ENCODE measurements at places on chromosomes 4 and X.

- peak; percentile 88 for DNase-seq
These were observed 13.1 kb upstream of the PRDM8 start for GRCh38 chr4:80184053-80184824.

- DNase-seq = no peak
These were observed 2.0 kb upstream of the SOD3 start for GRCh38 chr4:24793219-24794005.

GRCh38 chr4:126778348-126778747 is 854.4 kb upstream of the INTU start:
- no peak for DNase-seq

- DNase-seq = no peak
These were observed 945.5 kb upstream of the AGA start for GRCh38 chr4:178387756-178388155.

DNA sequence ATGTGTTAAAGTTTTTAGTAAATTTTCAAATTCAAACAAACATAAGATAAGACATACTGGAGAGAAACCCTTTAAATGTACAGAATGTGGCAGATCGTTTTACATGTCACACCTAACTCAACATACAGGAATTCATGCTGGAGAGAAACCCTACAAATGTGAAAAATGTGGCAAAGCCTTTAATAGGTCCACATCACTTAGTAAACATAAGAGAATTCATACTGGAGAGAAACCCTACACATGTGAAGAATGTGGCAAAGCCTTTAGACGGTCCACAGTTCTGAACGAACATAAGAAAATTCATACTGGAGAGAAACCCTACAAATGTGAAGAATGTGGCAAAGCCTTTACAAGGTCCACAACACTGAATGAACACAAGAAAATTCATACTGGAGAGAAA is 32.8 kb downstream of the ZNF595 start:
- DNase-seq = no peak

- DNase-seq = no peak
These were observed 565.8 kb downstream of the GRXCR1 start for GRCh38 chr4:43458293-43458692.

GRCh38 chr4:108215055-108215454 is 46.3 kb upstream of the LEF1 start:
- DNase-seq = no peak

DNA sequence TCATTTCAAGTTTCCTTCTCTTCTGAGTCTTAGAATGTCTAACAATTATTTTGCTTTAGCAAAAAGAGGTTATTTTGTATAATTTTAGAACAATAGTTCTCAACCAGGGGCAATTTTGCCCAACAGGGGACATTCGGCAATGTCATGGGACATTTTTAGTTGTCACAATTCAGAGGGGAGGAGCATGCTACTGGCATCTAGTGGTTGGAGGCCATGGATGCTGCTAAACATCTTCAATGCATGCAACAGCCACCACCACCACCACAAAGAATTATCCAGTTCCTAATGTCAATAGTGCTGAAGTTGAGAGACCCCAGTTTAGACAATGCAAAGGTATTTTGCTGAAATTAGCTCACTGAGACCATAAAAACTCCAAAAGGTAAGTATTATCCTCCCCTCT is 122.5 kb downstream of the ARHGAP6 start:
- no peak for DNase-seq

DNA sequence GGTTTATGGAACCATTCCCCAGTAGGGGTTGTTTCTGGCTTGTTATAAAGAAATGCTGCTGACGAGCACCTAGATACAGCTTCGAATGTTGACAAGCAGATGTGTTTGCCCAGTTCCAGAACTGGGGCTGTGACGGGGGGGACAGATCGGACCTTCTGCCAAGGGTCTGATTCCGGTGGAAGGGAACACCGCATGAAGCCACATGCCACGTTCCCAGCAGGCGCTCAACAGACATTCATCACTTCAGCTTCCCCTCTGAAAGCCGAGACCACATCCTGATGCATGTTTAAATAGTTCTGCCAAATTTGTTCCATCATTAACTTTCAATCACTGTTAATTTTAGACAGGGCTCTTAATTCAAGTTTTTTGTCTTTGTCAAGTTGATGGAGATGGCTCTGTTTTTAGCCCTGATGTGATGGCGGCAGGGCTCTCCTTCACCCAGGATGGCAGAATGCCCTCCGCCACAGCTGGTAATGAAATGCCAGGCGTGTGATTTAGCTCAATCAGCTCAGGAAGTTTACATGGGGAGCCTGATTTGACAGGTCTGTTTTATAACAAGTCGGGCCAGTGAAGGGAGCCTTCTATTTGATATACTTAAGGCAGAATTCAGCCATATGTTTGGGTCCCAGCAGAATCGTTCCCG is 57.4 kb downstream of the PSAPL1 start:
- DNase-seq = no peak

DNA sequence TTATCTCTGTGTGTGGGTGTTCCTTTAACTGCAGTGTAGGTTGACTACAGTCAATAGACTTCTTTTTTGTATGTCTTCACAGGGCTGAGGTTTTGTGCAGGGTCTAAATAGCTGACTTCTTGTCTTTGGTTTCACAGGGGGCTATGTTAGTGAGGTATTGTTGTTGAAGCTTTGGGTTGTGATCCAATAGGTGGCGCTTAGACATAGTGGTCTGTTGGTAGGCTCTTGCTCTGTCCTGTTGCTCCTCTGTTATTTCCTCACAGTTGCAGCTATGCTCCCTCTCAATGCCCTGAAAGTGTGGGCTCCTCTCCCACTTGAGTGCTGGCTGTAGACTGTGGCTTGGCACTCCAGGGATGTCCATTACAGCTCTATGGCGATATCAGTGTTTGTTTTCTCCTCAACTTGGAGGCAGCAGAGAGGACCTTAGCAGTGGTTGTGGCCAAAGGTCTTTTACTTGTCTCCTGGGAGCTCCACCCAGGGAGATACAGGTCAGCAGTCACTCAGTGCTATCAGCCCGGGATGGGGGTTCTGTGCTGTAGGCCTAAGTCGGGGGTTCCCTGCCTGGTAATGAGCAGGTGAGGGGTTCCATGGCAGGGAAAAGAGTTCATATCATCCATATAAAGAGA is 14.0 kb downstream of the POF1B start:
- DNase-seq = no peak

- no peak for DNase-seq
These were observed 127.4 kb upstream of the ENPP6 start for GRCh38 chr4:184344899-184345572.

DNA sequence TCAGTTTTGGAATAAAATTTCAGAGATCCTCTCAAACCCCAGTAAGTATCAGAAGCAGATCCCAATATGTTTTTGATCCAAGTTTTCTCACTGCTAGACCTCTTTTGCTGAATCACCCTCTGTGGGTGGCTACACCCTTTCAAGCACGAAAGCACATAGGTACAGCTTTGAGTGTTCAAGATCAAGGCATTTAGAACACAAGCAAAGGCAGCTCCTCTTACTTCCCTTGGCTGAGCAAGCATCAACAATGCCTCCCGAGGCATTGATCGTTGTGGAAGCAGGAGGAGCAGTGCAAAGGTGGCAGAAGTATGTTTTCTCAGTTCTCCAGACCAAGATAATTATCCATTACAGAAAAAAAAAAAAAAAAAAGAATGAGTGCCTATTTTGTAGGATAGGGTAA is 72.0 kb upstream of the TSPAN7 start:
- DNase-seq = no peak

- no peak for DNase-seq
These were observed 67.5 kb downstream of the TECRL start for GRCh38 chr4:64341711-64342110.

Measured in tibial artery (tissue), 4 donors.